ENCODE measurements at places on chromosomes 4 and X.

GRCh38 chr4:89797117-89797516, 39.8 kb downstream of the SNCA start:
- DNase-seq = peak; percentile 51

DNA sequence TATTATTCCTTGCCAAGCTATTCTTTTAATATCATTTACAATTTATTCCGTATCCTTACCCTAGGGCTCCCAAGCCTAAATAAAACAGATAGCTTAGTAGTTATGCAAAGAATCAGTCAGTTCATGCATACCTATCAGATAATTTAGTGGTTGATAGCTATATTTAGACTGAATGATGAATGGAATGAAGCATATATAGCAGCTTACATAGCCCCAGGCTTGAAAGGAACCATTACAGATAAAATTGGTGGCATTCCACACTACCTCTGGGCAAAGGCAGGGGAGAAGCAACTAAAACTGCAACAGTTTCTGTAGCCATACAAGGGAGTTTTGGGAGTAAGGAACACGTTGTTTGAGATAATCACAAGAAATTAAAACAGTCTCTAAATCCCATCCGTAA, 2.7 kb downstream of the ACE2 start:
- no peak for DNase-seq

GRCh38 chrX:8204943-8205342, 33.9 kb upstream of the VCX2 start:
- DNase-seq = no peak

- no peak for DNase-seq
These were observed 10.7 kb upstream of the YIPF7 start for GRCh38 chr4:44661940-44662622.

DNA sequence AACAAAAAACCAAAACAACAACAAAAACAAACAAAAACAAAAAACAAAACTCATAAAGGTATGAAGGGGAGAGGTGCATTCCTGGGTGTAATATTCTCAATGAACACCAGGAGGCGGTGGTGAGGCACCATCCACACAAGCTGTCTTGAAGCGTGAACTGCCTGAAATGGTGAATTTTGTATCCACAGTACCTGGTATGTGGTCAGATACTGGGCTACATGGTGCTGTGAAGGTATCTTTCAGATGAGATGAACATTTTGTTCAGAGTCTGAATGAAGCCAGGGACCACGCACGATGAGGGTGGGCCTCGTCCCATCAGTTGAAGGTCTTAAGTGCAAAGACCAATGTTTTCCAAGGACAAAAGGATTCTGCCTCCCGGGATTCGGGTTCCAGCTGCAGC, 58.5 kb downstream of the ASMT start:
- peak; percentile 11 for DNase-seq

DNA sequence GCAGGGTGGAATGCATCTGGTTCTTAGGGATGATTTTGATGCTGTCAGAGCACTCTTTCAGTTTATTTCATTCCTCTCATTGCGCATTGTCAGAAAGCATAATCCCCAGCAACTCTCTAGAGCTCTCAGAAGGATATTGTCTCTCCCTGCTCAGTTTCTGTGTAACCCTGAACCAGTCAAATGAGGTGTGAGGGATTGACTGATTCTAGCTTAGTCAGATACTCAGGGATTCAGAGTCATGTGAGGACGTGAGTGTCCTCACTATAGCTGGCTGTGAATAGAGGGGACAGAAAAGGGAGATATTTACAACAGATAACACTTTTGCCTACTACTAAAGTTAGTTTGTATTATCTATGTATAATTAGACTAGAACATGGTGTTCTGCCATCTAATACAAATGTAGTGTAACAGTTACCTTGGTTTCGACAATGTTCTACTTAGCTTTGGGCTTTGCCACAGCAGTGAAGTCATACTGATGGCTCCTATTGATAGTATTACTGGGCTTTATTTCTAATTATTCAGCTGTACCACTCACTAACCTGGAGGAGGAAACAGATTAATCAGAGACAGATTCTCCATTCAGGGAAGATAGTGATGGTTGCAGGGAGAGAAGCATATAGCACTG, 19.5 kb downstream of the AP1AR start:
- DNase-seq = no peak

DNA sequence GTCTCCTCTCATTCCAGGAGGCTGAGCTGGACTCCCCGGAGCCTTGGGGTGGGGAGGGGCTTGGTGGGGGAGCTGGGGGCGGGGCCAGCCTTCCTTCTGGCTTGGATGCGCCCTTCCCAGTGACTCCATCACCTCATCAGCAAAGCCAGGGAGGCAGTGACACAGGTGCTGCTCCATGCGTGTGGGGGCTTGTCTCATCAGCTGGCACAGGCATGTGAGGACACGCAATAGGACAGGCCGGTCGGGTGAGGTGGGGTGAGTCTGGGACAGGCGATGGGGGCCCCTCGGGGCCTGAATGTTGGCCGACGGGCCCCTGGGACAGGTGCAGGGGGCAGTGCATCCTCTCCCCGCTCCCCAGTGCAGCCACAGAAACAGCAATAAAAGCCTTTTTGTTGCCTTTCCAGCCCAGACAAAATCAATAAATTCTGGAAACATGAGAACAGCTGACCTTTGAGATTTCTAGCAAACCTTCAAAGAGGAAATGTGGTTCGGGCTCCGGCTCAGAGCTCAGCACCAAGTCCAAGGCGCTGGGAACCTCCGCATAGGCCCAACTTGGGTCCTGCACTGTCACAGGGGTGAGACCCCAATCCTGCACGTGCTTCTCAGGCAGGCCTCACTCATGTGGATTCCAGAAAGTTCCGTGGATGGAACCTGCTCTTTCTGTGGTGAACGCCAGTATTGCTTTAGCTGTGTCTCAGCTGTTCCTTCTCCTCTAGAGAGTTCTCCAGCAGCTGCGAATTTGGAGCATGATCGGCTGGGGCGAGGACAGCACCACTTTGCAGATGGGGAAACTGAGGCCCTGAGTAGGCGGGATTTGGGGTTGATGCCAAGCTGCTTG, 18.5 kb downstream of the ADRA2C start:
- no peak for DNase-seq

GRCh38 chrX:2272337-2272736, 228.4 kb downstream of the DHRSX start:
- no peak for DNase-seq

DNA sequence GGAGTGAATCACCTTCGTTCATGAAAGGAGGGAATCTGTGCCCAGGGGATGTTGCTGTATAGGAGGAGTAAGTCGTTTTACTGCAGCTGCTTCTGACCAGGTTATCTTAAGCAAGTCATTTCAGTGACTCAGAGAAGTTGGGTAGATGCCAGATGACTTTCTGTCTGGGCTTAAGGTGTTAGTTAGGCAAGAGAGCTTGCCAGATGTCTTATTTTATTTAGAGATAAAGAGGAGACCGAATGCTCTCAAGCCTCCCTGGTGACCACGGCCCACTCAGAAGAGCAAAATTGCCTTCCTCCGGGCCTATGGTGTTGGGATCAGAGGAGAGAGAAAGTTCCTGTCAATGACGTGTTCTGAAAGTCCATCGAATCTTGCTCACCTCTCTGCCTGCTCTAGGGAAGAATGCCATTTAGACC, 16.3 kb upstream of the ZNF827 start:
- peak; percentile 89 for DNase-seq

- no peak for DNase-seq
These were observed 8.4 kb upstream of the RXFP1 start for GRCh38 chr4:158513256-158513655.

GRCh38 chr4:154545689-154546088, 4.5 kb downstream of the PLRG1 start:
- DNase-seq = no peak

DNA sequence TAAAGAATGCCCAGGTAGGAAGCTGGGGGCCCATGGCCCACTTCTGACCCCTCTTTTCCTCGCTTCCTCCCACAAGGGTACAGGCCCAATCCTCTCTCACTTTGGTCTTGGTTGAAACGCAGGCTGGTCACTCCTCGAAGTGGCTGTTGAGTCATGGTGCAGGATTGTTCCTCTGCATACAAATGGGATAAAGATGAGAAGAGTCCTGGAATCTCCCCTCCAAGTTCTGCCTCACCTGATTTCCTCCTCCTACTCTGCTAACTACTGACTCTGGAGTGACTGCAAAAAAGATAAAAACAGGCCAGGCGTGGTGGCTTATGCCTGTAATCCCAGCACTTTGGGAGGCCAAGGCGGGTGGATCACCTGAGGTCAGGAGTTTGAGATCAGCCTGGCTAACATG, 1.7 kb downstream of the WDR45 start:
- DNase-seq = no peak

GRCh38 chr4:147727476-147728028, 4.3 kb upstream of the ARHGAP10 start:
- peak; percentile 22 for DNase-seq

- no peak for DNase-seq
These were observed 816.1 kb upstream of the IGFBP7 start for GRCh38 chr4:57926311-57926710.

DNA sequence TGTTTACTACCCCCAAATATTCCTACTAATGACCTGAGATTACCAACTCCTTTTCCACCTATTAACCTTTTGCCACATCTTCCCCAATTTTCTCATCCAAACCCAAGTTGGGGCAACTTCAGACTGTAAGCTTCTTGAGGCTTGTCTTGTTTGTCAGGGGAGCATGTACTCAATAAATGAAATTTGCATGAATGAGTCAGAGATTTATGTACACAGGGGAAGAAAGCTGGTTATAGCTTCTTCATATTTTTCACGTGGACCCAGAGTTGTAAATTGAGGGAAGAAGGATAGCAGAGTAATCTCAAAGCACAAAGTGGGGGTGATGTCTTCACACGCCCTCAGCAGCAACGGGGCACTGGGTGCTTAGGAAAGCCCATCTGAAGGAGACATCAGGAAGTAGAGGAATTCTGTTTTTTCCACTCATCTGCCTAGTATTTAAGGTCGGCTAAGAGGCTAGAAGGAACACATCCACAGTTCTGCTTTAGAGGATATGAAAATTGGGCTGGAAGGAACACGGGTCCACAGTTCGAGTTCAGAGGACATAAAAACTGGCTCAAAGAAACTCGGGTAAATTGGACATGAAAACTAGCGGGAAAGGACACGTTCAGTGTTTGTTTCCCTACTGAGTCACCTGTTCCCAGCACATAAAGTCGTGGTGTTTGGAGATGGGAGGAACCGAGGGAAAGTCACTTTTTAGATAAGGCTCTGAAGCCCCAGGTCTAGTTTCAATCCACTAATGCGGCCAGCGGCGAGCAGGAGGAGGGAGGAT, 696 bp upstream of the CA5B start:
- DNase-seq = no peak

- DNase-seq = no peak
These were observed 14.4 kb downstream of the MECP2 start for GRCh38 chrX:154083126-154083517.

DNA sequence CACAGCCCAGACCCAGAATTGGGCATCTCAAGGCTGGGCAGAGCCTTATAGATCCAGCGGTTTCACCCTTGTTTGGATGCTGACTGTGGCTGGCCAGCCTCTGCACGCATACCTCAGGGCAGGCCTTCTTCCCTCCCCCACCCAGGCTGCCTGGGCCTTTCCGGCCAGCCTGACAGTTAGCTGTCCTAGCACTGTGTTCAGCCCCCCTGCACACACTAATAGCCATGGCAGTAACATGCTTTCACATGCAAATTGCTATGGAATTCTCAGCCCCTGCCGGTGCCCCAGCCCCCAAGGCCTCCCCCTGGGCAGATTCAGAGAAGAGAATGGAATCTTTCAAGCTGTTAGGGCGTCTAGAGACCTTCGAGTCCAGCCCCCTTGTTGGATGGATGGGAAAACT, 17.7 kb downstream of the EFNB1 start:
- DNase-seq = no peak

GRCh38 chr4:145681956-145682355, 2.0 kb downstream of the C4orf51 start:
- DNase-seq = peak; percentile 42

- DNase-seq = no peak
These were observed 329.7 kb downstream of the FBXW7 start for GRCh38 chr4:152206185-152206584.

DNA sequence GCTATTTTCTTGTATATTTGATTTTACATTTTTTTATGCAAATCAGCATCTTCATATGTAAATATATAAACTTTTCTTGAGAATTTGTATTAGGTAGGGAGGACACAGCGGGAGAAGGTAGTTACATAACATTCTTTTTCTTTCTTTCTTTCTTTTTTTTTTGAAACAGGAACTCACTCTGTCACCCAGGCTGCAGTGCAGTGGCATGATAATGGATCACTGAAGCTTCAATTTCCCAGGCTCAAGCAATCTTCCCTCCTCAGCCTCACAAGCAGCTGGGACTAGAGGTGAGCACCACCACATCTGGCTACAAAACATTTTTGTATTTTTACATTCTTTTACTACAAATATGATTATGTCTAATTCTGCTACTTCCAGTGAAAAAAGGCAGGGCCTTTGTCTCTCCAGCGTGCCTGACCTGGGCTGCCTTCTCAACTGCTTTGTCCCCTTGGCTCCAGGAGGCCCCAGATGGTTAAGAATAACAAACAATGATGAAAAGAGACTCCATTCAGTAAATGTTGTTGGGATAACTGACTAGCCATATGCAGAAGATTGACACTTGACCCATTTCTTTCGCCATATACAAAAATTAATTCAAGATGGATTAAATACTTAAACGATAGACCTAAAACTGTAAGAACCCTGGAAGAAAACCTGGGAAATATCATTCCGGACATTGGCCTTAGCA, 46.5 kb upstream of the FAT4 start:
- no peak for DNase-seq

DNA sequence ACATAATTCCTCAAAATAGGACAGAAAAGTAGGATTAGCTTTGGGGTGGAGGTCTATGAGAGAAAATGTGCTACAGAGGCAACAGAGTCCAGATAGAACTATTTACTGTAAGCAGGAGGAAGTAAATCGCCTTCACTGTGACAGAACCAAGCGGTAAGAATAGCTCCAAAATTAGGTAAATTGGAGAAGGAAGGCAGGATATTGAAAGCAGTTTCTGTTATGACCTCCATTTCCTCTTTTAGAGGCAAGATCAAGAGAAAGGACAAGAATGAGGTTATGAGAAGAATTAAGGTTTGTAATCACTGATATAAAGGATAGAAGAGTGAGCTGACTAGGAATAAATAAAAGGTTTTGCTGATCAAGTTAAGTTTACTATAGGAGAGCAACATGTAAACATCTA, 44.1 kb upstream of the NEUROG2 start:
- no peak for DNase-seq

DNA sequence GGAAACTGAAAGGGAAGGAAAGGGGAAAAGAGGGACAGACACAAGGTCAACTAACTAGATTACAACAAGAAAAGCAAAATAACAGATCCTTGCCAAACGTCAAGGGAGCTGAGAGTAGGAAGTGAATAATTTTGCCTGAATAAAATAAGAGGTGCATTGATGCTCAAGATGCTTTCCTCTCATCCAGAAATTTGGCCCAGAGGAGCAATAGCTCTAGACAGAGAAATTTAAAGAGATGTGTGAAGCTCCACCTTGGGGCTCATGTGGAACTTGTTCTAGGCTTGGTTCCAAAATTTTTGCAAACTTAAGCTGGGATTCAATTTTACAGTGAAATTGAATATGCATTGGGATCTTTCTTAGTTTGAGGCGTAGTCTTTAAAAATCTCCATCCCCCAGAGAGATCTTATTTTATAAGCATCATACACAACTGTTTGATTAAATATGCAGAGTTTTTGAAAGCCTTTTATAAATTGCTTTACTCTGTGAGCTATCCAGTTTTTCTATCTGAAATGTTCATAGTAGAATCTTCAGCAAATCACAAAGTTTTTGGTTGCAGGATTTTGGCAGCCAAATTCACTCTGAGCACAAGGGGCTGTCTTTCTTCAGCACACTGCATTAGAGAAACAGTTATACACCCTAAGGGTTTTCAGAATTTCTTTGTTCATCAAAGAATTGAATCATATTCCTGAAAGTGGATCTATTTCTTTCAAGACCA, 1159.5 kb downstream of the ADGRL3 start:
- no peak for DNase-seq

- peak; percentile 47 for DNase-seq
These were observed 88.9 kb upstream of the CITED1 start for GRCh38 chrX:72394518-72395170.
